ENCODE measurements at places on chromosomes 12 and 14.

- DNase-seq, result no peak
Measured at GRCh38 chr12:31245822-31246469, 80.0 kb downstream of the SINHCAF start.

DNA sequence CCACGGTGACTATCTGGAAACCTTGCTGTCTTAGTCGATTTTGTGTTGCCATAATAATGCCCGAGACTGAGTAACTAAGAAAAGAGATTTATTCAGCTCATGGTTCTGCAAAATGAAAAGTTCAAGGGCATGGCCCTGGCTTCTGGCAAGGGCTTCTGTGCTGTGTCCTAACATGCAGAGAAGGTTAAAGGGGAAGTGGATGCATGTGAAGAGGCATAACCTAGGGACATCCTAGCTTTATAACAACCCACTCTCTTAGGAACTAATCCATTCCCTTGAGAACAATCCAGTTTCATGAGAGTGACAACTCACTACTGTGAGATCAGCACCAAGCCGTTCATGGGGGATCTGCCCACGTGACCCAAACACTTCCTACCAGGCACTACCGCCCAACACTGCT lies 11.5 kb downstream of the FLVCR2 start:
- no peak for DNase-seq

- no peak for DNase-seq
Measured at GRCh38 chr12:124617615-124618014, 50.2 kb upstream of the NCOR2 start.

DNA sequence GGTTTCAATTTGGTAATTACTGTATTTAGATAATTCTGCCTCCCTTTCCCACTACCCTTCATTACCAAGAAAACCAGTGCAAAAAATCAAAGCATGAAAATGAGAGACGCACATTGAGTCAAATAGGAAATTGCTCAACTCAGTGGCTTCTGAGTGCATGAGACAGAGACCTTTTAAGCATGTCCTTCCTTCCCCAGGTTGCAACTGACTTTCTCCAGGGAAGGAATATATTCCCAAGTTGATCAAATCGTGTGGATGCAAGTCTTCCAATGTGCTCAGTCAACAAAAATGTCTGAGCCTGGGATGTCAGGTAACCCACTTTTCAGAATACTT lies 12.9 kb downstream of the BMP4 start:
- no peak for DNase-seq

DNA sequence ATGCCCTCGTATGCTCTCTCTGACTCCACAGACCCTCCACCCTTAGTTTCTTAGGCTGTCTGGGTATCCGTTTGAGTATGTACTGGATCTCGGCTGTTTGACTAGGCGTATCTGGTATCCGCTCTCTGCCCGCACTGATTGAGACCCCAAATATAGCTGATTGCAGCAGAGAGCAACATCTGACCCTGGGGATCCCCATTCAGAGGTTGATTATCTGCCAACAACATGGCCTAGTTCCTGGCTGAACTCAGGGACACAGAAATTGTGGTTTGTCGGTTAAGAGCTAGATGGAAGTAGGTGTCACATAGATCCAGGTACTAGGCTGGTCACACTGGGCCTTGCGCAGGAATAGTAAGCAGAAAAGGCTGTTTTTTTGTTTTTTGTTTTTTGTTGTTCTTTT lies 359.9 kb downstream of the FUT8 start:
- no peak for DNase-seq

- no peak for DNase-seq
Measured at GRCh38 chr12:98814254-98814653, 169.2 kb downstream of the APAF1 start.

GRCh38 chr12:81143057-81143456 lies 65.2 kb downstream of the ACSS3 start:
- DNase-seq, result no peak

- DNase-seq, result peak; percentile 32
Measured at GRCh38 chr12:123931686-123932321, 40.8 kb downstream of the CCDC92 start.

- DNase-seq, result peak; percentile 78
Measured at GRCh38 chr14:98984719-98985041, 287.3 kb downstream of the BCL11B start.

GRCh38 chr12:16618256-16618655 lies 12.3 kb upstream of the LMO3 start:
- DNase-seq, result no peak
